ENCODE measurements at places on chromosomes 7 and 10. TPM values are rescaled to one million over a fixed set of nuclear protein-coding genes. Genes with fewer than 3 reads are reported as not detected.

Gene SEMA3C
- 37.2 TPM for total RNA-seq

Gene MSMB
- total RNA-seq = not detected

Gene TFR2
- total RNA-seq = 0.41 TPM

DNA sequence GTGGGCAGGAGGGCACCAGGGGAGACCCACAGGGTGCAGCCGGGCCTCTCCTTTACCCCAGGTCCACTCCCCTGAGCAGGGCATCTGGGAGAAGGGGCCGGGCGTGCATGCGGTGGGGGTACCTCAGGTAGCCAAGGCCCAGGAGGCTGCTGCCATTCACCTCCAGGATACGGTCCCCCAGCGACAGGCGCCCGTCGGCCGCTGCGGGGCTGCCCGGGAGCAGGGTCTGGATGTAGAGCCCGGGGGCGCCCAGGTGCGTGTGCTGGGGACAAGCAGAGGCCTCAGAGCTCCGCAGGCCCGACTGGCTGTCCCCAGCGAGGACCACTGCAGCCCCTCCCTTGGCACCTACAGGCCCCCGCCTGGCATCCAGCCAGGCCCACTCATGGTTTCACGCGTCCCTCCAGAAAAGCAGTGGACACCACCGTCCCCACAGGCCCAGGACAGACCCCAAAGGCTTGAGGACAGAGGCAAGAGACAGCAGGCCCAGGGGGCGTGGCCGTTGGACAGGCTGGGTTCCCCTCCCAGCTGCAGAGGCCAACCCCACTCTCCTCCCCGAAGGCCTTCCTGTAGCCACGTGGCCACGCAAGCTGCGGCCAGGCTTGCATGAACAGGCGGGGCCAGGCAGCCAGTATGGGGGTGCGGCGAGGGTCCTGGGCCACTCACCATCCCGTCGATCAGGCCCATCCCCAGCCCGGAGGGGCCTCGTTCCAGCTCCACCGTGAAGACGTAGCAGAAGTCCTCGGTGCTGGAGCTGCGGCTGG is 24.3 kb downstream of the AP5Z1 start:
- no peaks in the 10 kb centered on the region for H3K27me3 ChIP-seq
- H3K36me3 ChIP-seq = no peaks in the 10 kb centered on the region
- no peak overlapping the region for H3K4me3 ChIP-seq
- H3K4me1 ChIP-seq = no peaks in the 10 kb centered on the region

DNA sequence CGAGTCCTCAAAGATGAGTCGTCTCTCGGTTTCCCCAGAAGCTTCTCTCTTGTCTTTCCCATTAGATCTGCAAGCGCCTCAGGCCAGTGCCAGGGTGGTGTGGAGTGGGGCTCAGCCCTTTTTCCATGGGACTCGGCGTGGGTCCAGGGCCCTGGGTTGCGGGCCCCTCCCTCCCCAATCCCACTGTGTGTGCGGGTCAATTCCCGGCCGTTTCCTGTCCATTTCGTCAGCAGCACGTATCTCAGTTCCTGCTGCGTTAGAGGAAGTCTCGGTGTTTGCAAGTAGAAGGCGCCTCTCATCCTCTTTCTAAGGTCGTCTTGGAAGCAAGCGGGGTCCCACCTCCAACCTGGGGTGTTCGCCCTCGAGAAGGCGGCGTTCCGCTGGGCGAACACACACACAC is 25.1 kb upstream of the ADGRA1 start:
- H3K4me1 ChIP-seq = no peaks in the 10 kb centered on the region
- H3K36me3 ChIP-seq = no peaks in the 10 kb centered on the region
- no peak overlapping the region for H3K4me3 ChIP-seq
- H3K27ac ChIP-seq = no peak overlapping the region

DNA sequence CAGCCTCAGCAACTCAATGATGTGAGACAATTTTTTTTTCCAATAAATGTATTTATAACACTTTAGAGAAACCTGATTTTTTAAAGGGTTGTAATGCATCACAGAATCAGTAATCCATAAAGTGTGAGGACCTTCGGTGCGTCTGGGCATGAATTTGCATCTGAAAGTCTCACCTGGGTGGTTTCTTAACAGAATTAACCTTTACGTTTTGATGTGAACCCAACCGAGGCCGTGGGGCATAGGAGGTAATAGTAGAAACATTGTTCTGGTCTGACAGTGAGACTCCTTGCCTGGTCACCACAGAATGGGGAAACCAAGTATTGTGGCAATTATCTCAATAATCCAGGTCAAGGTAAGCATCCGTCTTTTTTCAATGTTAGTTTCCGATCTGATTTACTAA is 114.6 kb downstream of the PRKCQ start:
- H3K4me3 ChIP-seq = no peak overlapping the region
- no peak for DNase-seq
- no peak overlapping the region for H3K27ac ChIP-seq
- H3K36me3 ChIP-seq = no peaks in the 10 kb centered on the region
- H3K4me1 ChIP-seq = no peaks in the 10 kb centered on the region
- H3K27me3 ChIP-seq = no peaks in the 10 kb centered on the region
